ENCODE measurements at places on chromosomes 3 and 15.
A peak's percentile ranks its signal among the peaks of the same experiment; 100 is the strongest.

- no peak for DNase-seq
These were observed 67.5 kb downstream of the TMEM44 start for GRCh38 chr3:194565597-194566190.

GRCh38 chr3:71582612-71583565 is 639 bp downstream of the FOXP1 start:
- DNase-seq = peak; percentile 53

- DNase-seq = peak; percentile 73
These were observed 1.3 kb upstream of the MON1A start for GRCh38 chr3:49930922-49931321.

DNA sequence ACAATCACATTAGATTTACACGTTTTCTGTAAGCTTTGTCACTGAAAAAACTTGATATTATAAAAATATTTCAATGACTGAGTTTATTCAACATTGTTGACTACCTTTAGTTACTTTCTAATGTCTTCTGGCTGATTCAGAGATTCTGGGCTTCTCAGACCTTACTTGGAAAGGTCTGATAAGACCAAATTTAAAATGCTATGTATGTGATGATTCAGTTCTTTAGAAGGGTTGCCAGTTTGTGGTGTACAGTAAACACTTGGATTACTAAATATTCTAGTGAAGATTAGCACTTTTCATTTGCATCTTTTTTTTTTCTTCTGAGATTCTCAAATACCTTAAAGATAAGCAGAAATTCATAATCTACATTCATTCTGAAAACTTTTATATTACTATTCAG is 49.8 kb downstream of the SGO1 start:
- DNase-seq = no peak

DNA sequence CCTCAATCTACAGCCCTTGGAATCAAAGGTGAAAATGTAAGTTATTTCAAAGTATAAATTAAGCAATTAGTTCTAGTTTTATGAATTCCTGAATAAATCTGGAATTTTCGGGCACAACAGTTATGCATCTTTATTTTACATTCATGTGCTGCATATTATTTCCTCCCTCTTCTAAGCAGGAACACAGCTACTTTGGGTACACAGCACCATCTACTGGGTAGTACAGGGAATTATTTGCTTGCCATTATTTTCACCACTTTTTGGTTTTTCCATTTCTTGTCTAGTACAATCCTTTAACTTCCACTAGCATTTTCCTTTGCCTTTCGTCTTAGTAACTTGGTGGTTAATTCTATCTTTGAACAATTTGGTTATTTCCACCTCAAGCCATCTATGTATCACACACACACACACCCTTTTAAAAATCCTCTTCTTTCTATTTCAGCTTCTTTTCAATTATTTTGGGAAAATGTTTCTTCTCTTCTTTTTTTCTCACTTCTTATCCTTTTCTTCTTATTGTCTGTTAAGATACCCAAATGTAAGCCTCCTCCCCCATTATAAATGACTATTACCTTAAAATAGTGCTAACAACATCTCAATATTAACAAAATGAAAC is 451.0 kb downstream of the MFSD1 start:
- peak; percentile 23 for DNase-seq

- DNase-seq = no peak
These were observed 262.6 kb upstream of the NAALADL2 start for GRCh38 chr3:174596447-174596982.

- no peak for DNase-seq
These were observed 44.6 kb downstream of the SH3BP5 start for GRCh38 chr3:15287565-15288330.

GRCh38 chr15:64246364-64247189 is 83.8 kb upstream of the PPIB start:
- DNase-seq = peak; percentile 11

- DNase-seq = no peak
These were observed 9.6 kb upstream of the LRRFIP2 start for GRCh38 chr3:37183976-37184375.

- no peak for DNase-seq
These were observed 92.9 kb upstream of the PRTG start for GRCh38 chr15:55835866-55836265.

DNA sequence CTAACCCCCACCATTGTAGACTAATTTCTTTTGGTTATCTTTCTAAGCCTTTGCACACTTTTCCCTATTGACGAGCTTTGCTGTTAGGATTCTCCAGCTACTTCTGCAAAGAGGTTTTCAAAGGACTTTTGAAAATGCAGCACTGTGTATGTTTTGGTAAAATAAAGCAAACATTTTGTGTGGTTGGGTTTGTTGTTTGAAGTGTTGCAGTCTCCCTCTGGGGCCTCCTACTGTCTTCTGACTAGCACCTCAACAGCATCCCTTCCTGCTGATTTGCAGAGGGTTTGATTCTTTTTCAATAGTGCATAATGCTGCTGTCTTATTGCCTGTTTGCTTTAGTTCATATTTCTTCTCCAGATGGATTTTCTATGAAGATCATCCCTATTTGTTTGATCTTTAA is 775.1 kb upstream of the CFAP20DC start:
- no peak for DNase-seq

- DNase-seq = peak; percentile 68
These were observed 25.4 kb upstream of the SLC25A26 start for GRCh38 chr3:66195347-66195783.

- no peak for DNase-seq
These were observed 29.8 kb downstream of the DNAJC19 start for GRCh38 chr3:180959691-180960090.

DNA sequence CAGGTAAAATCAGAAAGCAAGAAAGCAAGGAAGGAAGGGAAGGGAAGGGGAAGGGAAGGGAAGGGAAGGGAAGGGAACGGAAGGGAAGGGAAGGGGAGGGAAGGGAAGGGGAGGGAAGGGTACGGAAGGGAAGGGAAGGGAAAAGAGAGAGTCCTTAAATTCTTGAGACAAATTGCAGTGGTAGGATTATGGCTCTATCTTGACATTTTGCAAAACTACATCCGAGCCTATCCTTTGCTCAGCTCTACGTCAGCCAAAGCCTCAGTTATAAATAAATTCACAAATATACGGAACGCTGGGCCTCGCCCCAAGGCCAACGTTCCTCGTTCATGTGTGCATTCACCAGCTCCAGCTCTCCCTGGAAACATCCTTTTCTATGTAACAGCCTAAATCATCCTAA is 25.5 kb upstream of the HES1 start:
- DNase-seq = no peak

DNA sequence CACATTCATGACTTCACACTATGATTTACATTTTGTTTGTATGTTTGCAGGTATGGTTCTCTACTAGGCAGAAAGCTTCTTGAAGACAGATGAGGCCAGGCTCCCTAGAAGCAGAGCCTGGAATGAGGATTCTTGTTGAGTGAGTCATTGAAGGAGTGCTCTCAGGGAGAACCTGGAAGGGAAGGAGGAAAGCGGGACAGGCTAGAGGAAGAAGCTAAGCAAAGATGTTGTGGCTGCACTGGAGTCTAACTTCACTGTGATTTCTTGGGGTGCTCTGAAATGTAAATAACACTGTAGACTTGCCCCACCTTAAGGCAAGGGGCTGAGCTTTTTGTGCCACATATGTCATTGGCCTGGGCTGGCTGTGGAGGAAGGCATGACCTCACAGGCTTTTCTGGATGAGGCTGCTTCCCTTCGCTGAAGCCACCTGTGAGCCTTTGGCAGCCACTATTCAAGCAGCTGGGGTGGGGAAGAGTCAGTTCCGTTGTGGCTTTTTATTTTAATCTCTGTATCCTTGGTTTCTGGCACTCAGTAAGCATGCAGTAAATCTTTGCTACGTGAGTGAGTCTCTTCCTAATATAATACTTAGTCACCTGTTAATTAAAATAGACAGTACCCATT is 307.3 kb downstream of the SV2B start:
- DNase-seq = peak; percentile 17

- DNase-seq = no peak
These were observed 7.3 kb downstream of the TADA3 start for GRCh38 chr3:9784965-9785364.

DNA sequence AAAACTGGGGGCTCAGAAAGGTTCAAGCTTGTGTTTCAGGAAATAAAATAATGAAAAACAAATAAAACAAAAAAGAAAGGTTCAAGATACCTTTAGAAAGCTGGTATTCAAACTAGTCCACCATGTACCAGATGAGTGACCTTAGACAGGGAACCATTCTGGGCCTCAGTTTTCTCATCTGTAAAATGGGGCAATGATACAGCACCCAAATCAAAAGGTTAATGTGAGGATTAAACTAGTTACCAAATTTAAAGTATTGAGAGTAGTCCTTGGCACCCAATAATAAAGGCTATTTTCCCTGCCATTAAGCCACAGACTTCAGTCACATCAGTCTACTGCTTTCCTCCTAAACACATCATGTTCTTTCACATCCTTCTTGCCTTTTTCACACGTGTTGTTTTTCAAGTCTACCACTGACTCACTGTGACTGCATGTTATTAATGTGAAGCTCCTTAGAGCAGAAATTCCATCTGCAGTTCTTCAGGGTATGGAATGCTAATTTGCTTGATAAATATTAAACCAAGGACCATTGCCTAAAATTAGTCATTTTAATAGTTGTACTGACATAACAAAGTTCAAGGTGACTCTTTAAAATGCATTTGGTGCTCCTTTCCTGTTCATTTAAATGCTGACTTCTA is 19.9 kb downstream of the TAMM41 start:
- no peak for DNase-seq

- DNase-seq = no peak
These were observed 225.6 kb downstream of the NFKBIZ start for GRCh38 chr3:102074946-102075345.

GRCh38 chr15:75112278-75112847 is 89.0 kb downstream of the PPCDC start:
- no peak for DNase-seq

- no peak for DNase-seq
These were observed 174.7 kb downstream of the MBNL1 start for GRCh38 chr3:152443212-152444023.

- DNase-seq = no peak
These were observed 46.2 kb upstream of the SEC22A start for GRCh38 chr3:123155471-123156011.

Measured in iPS-NIHi11 (cell line).